ENCODE measurements at places on chromosomes 4 and X.
A peak's percentile ranks its signal among the peaks of the same experiment; 100 is the strongest.

GRCh38 chrX:109732807-109733612 is at the start of gene ACSL4:
Gene ACSL4 (minus strand): TSS chrX:109733257. CDS start chrX:109683363, 49,894 bp downstream.
- DNase-seq: no peak

GRCh38 chr4:80115368-80116181 is 42.5 kb upstream of the ANTXR2 start:
- DNase-seq: no peak

DNA sequence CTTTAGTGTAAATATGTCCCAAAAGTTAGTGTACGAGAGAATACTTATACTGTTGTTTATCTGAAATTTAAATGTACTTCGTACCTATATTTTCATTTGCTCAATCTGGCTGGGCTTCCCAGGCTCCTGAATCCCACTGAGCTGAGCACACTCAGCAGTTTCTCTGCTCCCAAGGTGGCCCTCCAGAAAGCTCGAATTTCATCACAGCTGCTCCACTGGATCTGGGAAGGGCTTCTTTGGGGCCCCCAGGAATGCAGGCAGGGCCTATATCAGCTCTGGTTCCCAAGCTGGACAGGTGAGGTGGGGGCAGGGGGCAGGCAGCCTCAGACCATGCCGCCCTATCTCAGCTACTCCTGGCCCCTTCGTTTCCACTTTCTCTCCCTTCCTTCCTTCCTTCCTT is 1.5 kb upstream of the FATE1 start:
- no peak for DNase-seq

DNA sequence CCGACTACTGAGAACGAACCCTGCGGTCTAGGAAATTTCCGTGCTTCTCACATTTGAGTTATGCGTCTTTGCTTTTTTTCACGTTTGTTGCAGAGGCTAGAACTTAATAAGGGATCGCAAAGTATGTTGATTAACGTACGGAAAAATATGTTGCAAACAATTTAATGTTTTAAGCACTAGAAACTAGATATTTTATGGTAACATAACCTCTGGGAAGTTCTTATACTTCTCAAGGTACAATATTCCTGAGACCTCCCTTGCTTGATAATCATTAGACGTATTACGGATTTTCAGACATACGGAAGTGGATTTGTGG is 639 bp upstream of the PRDM5 start:
- DNase-seq: no peak

DNA sequence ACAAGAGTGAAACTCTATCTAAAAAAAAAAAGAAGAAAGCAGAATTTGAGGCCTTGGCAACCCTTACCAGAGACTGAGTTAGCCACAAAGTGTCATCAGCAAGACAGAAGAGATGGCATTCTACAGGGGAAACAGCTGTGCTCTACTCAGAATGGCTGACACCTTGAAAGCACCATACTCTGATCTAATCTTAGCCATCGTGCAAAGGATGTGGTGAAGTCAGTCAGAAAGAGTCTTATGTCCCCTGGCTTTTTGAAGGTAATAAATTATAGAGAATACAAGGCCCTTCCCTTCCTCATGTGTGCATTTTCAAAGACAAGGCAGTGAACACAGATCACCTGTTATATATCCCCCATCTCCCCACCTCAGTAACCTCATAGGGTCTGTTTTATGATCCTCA is 13.2 kb downstream of the CLNK start:
- no peak for DNase-seq

GRCh38 chr4:155875878-155876277 is 9.8 kb upstream of the ASIC5 start:
- no peak for DNase-seq

DNA sequence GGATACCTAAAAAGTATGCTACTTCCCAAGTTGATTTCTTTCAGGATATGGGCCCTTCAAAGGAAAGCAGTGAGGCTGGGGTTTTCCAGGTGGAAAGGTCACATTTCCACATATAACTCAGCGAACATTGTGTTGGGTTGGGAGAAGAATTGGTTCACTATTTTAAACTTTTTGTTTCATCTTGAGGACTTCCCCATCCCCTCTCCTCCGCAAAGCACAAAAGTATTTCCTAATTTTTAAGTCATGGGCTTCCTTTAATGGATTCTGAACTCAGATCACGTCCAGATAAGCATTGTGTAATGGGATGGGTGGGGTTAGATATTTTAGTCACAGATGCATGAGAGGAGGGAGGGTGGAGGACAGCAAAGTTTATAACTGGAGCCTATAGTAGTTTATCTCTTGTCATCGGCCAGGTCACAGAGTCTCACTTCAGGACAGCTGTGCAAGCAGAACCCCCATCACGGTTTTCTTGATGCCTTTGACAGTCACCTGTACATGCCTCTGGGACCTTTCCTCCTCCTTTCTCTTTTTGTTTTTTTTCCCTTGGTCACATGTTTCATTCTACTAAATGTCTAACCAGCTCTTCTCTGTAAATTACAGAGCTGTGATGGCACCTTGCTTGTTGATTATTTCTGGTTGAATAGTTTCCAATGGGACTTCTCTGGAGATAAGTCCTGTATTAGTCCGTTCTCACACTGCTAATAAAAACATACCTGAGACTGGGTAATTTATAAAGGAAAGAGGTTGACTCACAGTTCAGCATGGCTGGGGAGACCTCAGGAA is 115.4 kb downstream of the PTTG2 start:
- no peak for DNase-seq

- no peak for DNase-seq
Observed at GRCh38 chrX:133185938-133186337, 32.2 kb downstream of the TFDP3 start.

- DNase-seq: no peak
Observed at GRCh38 chrX:129099207-129099606, 424.1 kb downstream of the SMARCA1 start.

DNA sequence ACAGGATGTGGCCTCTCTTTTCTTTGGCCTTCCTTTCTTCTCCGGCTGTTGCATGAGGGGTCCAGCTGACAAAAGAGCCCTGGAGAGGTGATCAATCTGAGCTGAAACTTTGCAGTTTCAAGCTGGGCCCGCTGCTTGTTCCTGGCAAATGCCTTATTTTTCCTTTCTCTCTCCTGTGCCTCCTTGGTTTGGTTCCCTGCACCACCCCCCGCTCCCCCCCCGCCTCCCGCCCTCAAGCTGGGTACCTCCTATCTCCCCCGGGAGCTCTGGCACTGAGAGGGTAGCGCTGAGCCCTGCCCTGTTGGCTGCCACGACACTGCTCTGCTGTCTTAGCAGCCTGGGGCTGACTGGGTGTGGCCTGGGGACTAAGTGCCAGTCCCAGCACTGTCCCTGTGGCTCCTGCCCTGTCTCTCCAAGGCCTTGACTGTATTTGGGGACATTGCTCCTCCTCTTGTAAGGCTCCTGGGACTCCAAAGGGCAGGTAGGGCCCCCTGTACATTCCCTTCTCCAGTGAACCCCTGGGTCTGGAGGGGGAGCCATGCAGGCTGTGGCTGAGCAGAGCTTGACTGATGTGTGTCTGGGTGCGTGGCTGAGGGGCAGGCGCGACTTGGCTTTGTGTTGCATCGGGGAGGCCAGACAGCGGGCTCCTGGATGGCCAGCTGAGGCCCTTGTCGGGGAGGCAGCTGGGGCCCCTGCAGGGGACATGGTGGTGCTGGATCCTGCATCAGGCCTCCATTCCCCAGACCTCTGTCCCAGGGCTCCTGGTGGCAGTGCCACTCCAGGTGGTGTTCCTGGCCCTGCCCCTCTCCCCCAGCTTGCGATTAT is 1.1 kb downstream of the PLXNA3 start:
- peak; percentile 32 for DNase-seq

DNA sequence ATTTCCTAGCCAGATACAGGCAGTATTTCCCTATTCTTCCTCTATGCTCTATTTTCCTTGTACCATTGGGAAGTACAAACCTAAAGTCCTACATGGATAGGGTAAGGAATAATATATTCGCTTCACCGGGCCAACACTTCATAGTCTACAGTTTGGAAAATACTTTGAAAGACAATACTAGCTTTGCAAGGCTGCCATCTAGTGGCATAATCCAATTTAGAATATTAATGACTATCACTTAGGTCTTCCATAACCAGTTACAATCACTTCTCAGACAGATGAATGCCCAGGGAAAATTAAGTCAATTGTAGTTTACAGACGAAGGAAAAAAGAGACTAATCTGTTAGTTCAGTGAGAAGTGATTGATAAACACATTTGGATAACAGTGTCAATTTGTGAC is 141.0 kb upstream of the FAM47C start:
- no peak for DNase-seq

DNA sequence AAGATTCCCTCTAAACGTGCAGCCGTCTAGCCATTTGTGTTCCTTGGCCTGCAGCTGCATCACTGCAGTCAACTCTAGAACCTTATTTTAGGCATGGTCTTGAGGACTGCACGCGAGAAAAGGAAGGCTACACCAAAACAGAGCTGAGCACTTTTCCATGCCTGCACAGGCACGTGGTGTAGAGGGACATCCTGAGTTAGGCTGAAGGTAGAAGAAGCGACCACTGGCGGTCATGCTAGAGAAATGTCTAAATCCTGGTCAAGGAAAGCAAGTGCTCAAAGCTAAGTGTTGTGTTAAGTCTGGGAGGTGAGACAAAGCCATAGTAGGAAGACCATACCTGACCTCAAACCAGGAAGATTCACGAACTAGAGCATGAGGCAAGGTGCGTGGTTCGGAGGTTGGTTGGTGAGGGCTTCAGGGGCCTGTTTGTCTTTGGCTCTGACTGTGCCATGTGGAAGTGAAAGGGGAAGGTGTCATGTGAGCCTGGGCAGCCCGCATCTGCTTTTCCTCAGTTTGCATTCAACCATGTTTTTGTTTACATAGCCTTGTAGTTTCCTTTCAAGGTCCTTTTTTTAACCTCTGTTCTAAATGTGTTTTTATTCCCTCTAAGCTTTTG is 203.8 kb downstream of the AASDH start:
- no peak for DNase-seq

DNA sequence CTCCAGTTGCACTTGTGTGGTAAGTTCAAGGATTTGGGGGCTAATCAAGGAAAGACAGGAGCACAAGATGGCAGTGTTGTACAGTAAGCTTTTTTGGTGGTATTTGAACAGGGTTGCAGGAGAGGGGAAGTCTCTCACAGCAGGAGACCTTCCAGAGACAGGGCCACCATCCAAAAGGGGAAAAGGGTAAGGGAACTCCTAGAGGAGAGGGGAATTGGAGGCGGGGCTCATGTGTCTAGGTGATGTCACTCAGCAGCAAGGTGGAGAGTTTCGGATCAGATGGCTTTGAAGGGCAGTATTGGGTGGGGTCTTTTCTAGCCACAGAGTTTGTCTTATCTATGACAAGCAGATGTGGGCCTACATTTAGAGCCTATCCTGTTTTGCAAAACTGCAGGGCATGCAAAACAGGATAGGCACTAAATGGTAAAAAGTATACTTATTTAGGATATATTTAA is 13.4 kb upstream of the RNF175 start:
- DNase-seq: no peak

DNA sequence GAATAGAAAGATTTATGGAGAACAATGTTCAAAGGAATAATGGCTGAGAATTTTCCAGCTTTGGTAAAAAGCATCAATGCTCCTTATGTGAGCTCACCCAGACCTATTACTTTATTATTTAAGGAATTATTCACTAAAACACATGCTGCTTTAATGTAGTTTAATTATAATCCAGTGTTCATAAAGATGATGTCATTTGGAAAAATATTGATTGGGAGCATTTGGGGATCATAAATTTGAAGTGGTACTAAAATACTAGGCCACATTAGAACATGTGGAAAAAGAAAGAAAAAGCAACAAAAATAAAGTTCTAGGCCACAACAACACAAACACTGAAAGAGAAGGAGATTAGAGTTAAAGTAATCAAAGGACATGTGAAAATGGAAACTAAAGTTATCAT is 20.0 kb downstream of the SLC38A5 start:
- DNase-seq: no peak

GRCh38 chr4:8107146-8107657 is 51.4 kb downstream of the ABLIM2 start:
- DNase-seq: peak; percentile 7

GRCh38 chr4:185467101-185467500 is 4.4 kb downstream of the CCDC110 start:
- DNase-seq: no peak

DNA sequence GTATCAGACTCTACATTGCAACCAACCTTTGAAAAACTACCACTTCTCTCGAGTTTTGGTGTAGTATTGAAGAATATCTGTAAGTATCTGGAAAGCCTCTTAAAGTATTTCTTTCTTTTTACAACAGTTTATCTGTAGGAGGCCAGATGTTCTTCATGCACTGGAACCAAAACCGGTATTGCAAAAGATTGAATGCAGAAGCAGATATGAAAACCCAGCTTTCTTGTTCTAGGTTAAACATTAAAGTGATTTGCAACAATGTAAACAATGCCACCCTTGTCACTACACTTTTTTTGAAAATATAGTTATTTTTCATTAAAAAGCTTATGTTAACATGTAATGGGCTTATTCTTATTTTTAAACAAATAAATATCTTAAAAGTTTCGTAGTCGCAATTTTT is 27.2 kb downstream of the PLS3 start:
- DNase-seq: no peak

DNA sequence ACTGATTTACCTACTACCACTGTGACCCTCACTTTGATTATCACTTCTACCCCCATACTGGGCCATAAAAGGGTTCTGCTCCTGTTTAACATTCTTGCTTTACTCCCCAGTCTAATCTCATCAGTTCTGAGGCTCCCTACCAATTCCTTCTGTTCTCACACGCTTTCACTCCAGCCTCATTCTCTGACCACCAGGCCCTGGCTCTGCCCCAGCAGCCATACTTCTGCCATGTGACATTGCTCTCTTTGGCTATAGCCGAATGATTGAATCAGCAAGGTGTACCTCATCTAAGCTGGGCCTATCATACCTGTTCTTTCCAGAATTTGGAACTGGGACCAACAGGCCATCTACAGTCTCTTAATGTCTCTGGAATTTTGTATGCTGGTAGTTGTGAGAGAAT is 14.4 kb upstream of the ELF2 start:
- DNase-seq: no peak

DNA sequence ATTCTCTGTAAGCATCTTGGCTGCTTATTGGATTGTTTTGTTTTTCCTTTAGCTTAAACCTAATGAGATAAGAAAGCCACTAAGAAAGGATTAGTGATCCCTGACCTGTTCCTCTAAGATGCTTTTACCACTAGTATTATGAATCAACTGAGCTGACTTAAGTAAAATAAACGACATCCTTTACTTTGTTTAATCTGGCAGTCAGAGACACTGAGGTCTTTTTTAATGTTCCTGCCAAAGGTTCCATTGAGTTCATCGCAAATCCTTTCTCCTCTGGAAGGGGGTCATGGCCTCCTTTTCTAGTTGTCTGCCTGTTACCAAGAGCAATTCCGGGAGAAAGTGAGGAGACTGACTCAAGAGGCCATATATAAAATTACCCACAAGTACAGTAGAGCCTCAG is 1038.3 kb upstream of the SLIT2 start:
- no peak for DNase-seq

DNA sequence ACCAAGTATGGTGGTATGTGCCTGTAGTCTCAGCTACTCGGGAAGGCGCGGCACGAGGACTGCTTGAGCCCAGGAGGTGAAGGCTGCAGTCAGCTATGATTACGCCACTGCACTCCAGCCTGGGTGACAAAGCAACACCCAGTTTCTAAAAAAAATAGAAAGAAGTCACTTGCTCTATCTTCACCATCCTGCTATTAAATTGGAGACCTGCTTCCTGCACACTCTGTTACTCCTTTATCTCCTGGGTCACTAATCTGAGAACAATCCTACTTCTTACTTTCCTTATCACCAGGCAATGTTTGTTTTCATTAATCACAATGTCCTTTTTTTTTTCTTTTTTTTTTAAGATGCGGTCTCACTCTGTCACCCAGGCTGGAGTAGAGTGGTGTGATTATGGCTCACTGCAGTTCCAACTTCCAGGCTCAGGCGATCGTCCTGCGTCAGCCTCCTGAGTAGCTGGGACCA is 16.2 kb downstream of the PRKX start:
- no peak for DNase-seq
